ENCODE measurements at places on chromosomes 13 and 19.

DNA sequence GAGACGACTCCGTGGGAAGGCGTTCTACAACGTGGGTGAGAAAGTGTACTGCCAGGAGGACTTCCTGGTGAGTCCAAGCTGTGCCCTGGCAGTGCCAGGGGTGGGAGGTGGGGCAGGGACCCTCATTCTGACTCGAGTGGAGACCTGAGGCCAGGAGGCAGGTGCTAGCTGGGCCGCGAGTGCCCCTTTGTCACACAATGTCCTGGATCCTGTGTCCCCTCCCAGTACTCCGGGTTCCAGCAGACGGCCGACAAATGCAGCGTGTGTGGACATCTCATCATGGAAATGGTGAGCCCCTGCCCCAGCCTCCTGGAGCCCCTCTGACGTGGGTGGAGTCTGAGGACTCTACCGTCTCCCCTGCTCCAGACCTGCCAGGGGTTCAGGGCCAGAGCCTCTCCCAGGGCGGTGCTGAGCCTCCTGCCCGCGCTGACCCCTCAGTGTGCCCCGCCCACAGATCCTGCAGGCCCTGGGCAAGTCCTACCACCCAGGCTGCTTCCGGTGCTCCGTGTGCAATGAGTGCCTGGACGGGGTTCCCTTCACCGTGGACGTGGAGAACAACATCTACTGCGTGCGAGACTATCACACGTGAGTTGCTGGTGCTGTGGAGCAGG lies 11.6 kb downstream of the WTIP start:
- no peak for DNase-seq

DNA sequence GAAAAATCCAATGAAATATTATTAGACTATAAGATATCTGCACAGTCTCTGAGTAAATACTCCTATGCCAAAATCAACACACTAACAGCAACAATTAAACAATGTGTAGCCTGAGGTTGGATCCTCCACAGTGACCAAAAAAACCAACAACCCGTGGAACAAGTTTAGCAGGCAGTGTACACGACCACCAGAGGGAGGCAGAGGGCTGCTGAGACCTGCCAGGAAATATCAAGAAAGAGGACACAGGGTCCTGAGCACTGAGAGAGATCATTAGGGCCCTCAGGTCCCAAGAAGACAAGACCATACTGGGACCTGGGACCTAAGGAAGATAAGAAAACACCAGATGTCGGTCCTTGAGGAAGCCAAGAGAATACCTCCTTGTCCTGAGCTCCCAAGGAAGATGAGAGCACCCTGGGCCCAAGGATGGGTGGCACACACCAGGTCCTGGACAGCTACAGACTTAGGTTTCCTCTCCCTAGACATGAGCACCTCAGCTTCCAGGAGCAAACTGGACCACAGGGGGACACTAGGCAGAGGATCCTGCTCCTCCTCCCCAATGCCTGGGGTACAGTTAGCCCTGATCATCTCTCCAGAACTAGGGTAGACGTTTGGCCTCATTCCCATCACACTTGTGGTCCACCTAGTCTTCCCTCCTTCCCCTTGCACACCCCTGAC lies 822 bp upstream of the ZNF274 start:
- peak; percentile 36 for DNase-seq

- DNase-seq, result no peak
These were observed 148.1 kb upstream of the ZNF536 start for GRCh38 chr19:30223866-30224688.

DNA sequence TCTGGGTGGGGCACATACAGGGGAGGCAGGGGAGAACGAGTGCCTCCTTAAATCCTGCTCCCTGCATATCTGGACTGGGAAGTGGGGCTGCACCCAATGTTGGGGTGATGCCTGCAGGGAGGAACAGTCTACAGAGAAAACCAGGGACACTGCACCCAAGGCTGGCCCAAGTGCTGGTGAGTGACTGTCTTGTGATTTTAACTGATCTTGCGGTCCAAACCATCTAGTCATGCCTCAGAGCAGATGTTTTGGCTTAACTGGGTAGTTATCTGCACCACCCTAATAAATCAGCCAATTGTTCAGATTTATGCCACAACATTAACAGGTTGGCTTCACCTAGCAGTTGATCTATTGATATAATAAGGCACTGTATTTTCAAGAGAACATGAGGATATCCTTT lies 219.2 kb upstream of the IRS2 start:
- no peak for DNase-seq

GRCh38 chr13:110714797-110715394 lies 1.4 kb downstream of the ING1 start:
- DNase-seq, result peak; percentile 34

DNA sequence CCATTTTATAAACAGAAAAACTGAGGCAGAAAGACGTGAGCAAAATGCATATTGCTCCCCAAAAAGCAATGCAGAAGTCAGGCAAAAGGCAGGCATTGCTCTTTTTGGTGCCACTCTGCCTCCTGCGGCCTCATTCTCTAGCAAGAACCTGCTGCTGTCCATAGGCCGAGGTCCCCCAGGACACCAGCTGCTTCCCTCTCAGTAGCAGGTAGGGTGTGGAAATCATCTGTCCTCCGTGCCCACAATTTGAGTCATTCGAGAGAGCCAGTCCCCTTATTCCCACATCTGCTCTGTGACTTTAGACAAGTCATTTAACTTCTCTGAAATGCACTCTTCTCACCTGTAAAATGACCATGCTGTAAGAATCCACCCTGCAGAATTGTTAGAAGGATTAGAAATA lies 50.0 kb downstream of the TNFRSF19 start:
- no peak for DNase-seq

DNA sequence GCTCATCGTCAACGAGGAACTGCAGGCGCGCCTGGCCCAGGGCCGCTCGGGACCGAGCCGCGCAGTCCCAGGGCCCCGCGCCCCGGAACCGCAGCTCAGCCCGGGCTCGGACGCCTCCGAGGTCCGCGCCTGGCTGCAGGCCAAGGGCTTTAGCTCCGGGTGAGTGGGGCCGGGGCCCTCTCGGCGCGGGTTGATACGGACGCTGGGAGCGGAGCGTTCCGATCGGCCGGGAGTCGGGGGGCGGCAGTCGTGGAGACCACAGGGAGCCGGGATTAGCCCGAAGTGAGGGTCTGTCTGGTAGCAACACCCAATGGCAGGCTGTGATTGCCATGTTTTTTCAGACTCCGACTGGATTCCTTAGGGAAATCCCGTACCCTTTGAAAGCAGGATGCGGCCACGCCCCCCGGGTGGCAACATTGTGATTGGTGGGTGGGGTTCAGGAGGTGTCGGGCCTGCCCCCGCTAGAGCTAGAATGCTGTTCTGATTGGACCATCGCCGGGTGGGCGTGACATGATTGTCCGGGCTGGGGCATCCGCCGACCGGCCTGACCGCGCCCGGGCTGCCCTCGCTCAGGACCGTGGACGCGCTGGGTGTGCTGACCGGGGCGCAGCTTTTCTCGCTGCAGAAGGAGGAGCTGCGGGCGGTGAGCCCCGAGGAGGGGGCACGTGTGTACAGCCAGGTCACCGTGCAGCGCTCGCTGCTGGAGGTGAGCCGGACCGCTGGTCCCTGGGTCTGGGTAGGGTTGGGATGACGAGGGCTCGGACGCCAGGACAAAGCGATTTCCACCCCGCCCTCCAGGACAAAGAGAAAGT lies 11.3 kb downstream of the EPS8L1 start:
- no peak for DNase-seq

DNA sequence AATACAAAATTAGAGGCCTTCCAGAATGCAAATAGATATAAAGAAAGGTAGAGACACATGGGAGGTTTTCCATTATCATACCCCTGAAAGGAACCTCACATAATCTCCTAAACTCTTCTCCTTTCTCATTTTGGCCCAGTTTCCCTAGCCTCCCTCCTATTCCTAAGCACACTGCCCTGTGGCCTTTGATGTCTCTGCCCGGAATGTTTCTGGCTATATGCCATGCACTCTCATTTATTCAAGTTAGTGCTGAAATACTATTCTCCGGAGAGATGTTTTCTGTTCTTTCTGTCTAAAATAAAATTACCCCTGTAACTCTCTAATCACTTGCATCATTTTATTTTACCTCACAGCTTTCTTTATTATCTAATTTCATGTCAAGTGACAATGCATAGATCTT lies 1287.7 kb downstream of the SLITRK5 start:
- DNase-seq, result no peak

Measured in stimulated activated CD8-positive, alpha-beta memory T cell treated with anti-CD3 and anti-CD28 coated beads, Interleukin-2, amount 100 ng/mL, for 1 hour (primary cell).